ENCODE measurements at places on chromosomes 7 and 10. TPM values are rescaled to one million over a fixed set of nuclear protein-coding genes. Genes with fewer than 3 reads are reported as not detected.

DNA sequence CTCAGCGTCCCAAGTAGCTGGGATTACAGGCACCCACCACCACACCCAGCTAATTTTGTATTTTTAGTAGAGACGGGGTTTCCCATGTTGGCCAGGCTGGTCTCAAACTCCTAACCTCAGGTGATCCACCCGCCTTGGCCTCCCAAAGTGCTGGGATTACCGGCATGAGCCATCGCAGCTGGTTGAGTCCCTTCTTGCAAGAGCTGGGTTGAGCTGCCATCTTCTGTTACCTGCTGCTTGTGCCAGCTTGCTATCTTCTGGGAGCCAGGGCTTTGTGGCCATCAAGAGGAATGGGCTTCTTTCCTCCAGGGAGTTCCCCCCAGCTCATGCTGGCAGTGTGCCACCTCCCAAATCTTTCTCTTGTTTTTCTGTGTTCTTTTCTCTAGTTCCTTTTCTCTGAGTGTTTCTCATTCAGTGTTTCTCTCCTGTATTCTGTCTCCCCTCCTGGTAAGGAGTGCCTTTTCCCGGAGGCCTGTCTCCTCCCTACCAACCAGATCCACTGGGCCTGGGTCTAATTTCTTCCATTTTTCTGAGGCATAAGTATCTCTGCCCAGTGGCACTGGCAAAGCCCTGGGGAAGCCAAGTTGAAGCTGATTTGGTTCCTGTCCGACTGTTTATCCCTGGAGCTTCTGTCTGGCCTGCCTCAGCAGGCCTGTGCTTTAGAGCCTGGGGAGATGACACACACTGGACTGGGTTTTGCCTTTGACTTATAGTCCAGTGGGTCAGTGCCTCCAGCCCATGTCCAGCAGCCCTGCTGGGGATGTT is 3.7 kb downstream of the DBNL start:
- no peak for DNase-seq

GRCh38 chr7:108808549-108809266 is 239.0 kb downstream of the DNAJB9 start:
- no peak for DNase-seq

- no peak for DNase-seq
These were observed 340.8 kb downstream of the RPS24 start for GRCh38 chr10:78374331-78375028.

DNA sequence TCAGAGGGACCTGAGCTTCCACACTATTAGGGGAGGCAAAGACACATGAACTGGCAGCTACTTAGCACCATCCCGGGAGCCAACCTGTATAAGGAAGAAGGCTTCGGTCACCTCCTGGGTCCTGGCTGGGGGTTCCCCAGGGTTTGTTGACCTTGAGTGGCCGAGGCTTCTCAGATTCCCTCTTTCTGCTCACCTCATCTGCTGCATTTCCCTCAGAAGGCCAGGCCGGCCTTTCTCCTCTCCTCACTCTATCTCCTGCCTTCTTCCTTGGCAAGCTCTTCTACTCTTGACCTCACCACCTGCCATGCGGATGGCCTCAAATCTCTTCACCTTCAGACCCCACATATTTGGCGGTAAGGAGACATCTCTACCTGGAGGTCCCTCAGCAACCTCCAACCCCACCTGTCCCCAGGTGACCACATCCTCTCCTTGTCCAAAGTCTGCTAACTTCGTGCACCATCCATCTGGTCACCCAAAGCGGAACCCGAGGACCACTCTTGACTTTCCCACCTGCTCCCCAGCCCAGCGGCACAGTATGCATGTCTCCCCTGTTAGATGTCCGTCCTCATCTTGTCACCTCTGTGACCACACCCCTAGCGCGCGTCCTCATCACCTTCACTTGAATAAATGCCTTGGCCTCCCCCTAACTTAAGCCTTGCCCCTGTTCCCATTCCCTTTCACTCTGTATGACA is 133.8 kb upstream of the UNC5B start:
- no peak for DNase-seq

DNA sequence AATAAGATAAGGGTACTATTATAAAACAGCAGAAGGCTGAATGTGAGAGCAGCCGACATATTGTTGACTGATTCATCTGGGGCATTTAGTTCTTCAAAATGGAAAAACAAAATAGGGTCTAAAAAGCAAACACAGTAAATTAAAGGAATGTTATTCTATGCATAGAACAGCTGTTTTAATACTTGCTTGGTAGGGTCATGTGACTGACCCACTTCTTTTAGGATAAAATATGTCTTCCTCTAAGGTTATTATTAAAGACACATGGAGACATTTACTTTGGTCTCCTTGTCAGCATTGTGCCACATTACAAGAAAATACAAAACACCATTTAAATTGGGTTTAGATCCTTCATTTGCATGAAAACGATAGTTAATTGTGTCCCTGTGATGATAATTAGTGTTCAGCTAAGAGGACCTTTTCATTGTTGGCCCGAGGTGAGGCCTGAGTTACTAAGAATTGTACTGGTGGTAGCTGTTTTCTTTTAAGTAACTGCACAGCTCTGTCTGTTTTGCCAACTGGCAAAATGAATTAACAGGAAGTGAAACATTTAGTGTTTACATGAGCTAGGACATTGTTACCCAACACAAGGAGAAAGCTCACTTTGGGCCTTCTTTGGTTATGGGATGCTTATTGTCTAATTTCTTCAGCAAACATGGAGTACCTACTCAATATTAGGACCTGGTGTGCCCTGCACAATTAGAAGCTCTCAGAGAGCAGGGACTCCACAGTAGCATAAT is 764.4 kb downstream of the LRMDA start:
- DNase-seq, result no peak

- DNase-seq, result no peak
These were observed 43.0 kb upstream of the MACC1 start for GRCh38 chr7:20260223-20260622.

GRCh38 chr7:90788052-90788451 is 191.9 kb downstream of the CDK14 start:
- DNase-seq, result no peak

DNA sequence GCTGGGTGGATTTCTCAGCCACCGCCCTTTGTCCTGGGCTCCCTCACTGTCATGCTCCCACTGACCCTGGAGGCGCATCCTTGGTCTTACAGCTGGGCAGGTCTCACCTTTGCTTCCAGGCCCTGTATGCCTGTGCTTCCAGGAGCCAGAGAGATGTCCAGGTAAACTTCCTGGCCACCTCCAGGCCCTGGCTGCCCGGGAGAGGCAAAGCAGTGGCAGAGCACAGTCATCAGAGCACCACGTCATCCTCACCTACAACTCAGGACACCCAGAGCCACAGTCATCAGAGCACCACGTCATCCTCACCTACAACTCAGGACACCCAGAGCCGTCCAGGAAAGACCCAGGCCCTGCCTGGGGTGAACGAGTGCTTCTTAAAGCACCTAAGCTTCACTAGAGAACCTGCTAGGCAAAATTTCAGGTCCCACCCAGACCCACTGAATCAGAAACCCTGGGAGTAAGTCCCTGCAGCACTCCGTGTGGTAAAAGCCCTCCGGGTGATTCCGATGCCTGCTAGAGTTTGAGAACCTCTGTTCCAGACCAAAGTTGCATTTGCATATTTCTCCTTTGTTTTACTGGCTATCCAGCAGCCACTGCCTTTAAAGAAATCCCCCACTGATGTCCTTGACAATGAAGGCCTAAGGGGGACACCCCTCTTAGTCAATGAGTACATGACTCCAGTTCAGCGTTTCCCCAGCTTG is 62.3 kb downstream of the DLG5 start:
- no peak for DNase-seq

- no peak for DNase-seq
These were observed 728.5 kb downstream of the TNS3 start for GRCh38 chr7:46853451-46853850.

GRCh38 chr7:130393101-130393561 is 12.8 kb downstream of the CPA1 start:
- no peak for DNase-seq

- no peak for DNase-seq
These were observed 145.9 kb downstream of the PRKAG2 start for GRCh38 chr7:151731022-151731441.

DNA sequence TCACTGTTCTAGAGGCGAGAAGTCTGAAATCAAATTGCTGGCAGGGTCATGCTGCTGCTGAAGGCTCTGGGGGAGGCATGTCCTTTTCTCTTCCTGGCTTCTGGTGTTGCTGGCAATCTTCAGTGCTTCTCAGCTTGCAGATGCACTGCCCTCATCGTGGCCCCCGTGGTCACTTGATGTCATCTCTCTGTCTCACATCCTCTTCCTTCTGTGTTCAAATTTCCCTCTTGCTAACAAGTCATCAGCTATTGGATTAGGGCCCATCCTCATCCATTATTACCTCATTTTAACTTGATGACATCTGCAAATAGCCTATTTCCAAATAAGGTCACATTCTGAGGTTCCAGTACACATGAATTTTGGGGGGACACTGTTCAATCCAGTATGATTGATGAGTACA is 36.6 kb upstream of the SRGN start:
- DNase-seq, result peak; percentile 82

GRCh38 chr10:10968257-10968588 is 49.4 kb upstream of the CELF2 start:
- no peak for DNase-seq

GRCh38 chr7:108497082-108497725 is 28.7 kb downstream of the PNPLA8 start:
- DNase-seq, result no peak

- DNase-seq, result no peak
These were observed 59.4 kb upstream of the ZNF438 start for GRCh38 chr10:31090894-31091607.

DNA sequence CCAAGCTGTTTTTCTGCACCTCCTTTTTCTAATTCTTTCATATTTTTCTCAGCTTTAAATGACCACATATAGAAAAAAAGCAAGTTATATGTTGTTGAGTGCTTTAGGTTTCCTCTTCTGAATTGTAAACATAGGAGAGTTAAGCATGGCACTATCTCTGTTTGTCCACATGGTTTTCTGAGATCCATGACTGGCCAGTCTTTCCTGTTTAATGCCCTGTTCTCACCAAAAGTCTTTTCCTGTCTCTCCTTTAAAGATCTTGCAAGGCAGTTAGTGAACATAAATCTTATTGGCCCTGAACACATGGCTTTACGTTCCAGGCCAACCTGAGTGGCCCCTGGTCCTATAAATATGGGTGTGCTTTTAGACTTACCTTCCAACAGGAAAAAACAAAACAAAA is 19.4 kb downstream of the TRPV5 start:
- DNase-seq, result no peak

BHLHA15 gene
- not detected for total RNA-seq

BICC1 gene
- 8.2 TPM for total RNA-seq

DHTKD1 gene
- 22.9 TPM for total RNA-seq
